ENCODE measurements at places on chromosomes 6 and 20.

DNA sequence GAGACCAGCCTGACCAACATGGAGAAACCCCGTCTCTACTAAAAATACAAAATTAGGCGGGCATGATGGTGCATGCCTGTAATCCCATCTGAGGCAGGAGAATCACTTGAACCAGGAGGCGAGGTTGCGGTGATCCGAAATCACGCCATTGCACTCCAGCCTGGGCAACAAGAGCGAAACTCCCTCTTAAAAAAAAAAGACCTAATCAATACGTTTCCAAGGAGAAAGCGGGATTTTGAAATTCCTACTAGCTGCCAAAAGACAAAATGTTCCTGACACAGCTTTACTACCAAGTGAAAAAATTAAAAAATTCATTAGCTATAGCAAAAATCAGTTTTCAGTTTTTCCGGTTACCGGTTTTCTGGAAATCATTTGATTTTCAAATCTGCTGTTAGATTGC lies 129.3 kb downstream of the SCAF8 start:
- no peak for DNase-seq

- no peak for DNase-seq
Observed at GRCh38 chr20:6178537-6178936, 55.7 kb upstream of the FERMT1 start.

DNA sequence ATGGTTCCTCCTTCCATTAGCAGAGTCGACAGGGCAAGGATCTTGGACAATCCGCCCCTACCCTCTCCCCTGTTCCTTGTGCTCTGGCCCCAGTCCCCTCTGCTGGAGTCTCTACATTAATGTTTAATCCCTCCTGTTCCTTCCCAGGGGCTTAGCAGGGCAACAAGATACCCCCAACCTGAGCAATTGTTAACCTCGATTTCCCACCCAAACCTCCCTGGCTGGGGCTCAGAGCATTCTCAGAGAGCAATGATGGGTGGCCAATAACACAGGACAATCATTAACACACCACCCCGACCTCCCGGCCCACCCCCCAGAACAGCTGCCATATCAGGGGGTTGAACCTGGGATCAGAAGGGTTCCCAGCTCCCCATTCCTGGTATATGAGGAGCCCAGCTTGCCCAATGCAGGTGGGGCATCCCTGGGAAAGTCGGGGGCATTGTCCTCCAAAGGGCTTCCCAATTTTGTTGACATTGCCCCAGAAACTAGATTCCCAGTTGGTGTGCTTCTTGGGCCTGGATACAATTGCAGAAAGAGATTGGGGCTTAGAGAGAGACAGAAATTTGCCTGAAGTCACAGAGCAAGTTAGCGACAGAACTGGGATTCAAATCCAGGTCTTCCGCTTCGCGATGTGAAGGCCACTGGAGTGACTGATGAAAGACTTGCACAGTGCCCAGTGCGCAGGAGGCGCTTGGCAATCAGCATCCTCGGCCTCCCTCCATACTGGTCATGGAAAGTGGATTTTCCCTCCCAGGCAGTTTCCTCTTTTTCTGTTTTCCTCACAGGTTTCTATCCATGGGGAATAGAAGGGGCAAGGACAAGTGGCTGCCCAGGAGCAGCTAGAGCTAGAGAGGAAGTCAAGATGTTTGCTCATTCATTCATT lies 59.6 kb upstream of the TTPAL start:
- DNase-seq: no peak

DNA sequence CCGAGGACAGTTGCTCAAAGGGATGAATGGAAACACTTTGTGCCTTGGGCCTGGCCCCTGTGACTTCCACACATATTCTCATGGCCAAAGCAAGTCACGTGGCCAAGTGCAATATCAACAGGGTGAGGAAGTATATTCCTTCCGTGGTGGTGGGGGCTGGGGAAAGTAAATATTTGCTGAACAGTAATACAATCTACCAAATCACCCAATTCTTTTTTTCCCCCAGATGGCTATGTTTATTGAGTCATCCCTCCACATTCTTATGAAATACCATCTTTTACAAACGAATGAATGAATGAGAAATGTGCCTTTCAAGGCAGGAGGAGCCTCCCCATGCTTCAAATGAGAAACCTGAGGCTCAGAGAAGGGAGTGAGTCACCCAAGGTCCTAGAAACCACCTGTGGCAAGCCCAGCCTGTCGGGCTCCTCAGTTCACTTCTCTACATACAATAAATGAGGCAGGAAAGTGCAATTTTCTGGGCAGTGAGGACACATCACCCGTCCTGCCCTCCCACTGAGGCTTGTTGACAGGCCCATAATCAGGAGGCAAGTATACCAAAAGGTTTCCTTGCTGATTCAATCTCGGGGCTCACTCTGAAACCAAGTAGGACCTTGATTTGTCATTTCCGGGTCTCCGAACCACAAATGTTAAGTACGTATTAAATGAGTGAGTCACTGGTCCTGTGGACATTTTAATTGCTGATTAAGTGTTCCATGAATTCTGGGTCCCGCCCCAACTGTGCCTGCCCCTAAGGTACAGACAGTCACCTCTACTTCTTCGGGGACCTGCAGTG lies 25.3 kb upstream of the TOP1 start:
- peak; percentile 53 for DNase-seq

DNA sequence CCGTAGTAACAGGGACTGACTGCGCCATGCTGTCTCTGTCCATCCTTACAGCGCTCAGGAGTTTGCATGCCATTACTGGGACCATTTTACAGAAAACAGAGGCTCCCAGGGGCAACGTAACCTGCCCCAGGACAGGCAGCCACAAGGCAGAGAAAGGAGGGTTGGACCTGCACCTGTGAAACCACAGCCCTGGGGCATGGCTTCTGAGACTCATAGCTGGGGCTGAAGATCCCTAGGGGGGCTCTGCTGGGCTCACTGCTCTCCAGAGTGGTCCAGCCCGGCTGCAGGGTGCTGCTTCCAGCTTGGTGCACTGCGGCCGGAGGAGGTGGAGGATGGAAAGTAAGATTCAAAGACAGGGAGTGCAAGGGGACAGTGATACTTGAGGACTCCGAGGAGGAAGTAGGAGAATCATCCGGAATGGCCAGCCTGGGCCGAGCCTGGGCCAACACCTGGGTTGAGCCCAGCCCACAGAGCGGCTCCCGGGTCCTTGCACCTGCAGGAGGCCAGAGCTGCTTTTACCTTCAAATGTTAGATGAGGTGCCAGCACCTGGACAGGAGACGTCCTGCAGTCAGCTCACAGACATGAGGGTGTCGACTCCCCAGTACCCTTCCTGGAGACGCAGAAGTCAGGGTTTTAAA lies 183.2 kb downstream of the CDH4 start:
- DNase-seq: no peak

DNA sequence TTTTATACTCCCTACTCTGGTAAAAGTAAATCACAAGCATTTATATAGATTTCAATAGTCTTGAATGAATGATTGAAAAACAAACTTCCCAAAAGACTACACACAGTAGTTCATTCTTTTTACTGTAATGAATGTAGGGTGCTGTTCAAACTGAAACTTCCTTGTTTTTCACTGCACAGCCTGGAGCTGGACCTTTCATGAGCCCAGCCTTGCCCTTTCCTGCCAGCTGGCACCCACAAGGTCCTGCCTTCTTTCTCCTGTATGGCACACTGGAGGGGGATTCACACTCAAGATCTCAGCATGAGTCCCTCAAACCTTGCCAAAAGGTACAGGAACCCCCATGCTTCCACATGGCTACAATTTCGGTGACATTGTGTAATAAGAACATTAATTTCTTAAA lies 50.9 kb downstream of the COL12A1 start:
- DNase-seq: no peak

GRCh38 chr6:170205126-170205525 lies 85.8 kb downstream of the DLL1 start:
- no peak for DNase-seq

DNA sequence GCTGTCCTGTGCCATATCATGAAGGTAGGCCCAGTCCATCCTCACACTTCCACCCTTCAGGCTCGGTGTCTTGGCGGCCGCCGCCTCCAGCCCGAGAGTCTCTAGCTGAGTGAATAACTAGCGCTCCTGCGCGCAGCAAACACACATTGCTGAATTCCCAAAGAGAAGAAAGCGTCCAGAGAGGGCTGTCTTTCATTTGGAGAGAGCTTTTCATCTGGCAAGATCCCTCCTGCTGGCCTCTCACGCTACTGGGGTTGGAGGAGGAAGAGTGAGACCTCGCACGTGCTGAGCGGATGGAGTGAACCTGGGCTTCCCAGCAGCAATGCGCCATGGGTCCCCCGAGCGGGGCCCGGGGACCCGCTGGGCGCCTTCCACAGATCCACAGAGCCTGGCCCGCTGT lies 73.2 kb downstream of the NCR2 start:
- no peak for DNase-seq

DNA sequence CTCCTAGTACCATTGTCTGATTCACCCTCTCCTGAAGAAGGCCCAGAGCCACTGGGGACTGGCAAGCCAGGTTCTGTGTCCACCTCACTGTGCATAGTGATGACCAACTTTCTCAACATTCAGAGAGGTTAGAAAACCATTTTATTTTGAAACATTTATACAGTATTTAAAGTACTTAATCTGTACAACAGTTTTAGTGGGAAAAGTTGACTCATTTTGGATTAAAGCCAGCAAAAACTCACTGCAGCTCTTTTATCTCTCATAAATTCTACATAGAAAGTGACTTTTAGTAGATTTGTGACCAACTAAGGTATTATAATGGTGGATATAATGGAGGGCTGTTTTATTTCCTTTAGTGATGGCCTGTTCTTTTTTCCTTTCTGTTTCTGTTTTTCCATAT lies 9.7 kb downstream of the TULP4 start:
- no peak for DNase-seq

DNA sequence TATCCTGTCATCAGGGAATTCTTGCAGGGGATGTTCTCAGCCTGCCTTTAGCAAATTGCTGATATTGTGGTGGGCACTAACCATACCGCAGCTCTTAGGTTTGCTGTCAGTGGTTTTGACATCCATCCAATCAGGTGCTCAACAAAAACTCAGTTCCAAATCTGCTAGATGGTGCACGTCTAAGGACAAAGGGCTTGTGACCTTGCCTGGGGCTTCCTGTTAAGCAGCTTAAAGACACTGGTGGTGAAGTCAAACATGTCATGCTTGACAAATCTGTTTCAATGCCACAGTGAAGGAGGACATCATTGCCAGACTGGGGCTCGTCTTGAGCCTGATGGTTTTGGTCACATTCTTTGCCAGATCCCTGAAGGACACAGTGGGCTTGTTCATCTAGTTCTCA lies 179.8 kb upstream of the NOX3 start:
- DNase-seq: no peak

DNA sequence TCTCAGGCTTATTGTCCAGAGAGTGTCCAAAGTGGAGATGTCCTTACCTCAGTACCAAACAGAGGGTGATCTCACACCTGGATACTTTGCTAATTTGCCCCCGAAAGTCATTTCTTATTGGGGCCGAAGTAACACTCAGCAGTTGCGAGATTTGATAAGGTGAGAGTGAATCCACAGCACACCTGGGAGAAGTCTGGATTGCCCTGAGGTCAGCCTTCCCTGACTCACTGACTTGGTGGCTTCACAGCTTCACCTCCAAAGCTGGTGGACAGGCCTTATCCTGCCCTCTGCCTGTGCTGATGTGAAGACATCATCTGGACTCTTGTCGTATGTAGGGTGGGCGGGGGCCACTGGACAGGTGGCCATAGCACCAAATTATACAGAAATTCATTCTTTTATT lies 101.9 kb upstream of the ARMC2 start:
- no peak for DNase-seq

DNA sequence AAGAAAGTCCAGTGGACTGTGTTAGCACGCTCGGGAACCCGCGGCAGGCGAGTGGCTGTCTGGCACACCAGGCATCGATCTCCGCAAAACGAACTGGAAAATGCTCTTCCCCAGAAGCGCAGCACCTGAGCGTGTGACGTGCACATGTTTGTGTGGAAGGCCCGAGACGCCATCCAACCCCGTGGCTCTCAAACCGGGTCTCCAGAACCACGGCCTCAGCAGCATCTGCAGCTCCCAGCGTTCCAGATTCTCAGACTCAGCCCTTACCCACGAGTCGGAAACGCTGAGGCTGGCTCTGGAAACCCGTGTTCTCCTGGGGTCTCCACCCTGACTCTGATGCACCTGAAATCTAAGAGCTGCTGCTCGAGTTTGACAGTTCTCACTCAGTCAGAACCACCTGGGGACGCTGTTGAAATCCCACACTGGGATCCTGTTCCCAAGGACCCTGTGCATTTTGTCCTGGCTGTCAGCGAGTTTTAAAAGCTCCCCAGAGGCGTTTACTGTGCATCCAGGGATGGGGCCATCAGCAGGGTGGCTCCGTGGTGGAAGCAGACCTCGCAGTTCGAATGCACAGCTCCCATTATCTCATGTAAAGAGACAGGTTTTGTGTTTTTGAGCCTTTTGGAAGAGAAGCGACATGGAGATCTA lies 69.0 kb downstream of the DLL1 start:
- no peak for DNase-seq

DNA sequence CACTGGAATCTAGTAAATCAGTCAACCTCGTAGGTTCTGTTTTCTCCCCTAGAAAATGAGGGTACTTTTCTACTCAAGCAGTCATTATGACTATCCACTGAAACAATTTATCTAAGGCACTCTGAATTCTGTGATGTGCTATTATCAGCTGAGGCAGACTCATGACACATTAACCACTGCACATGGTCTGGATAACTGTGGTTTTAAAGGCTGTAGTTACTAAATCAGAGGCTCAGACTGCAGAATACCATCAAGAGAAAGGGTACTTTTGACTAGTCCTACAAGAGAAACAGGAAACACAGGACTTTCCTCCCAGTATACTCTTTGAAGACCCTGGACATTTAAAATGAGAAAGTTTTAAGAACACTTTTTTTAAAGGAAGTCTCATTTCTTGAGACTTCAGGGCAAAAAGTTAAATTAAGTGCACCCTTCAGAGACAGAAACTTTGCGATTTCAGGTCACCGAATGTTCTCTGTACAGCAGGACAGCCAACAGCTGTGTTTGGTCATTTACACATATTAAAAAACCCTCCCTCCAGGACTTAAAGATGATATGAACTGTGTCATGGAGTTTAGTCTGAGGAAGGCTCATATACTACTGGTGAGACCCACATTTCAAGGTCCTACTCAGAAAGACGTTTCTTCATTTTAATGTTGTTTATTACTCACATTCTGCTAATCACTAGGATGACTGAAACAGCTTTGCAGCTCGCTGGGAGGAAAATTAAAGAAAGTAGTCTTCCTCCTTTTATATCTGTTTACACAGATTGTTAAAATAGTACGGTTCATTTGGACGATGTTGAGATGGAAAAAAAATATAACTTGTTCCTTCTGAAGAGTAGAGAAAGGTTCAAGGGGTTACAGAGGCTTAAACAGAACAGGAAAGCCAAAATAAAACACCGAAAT lies 19.9 kb downstream of the ATXN1 start:
- DNase-seq: no peak

Data from stimulated activated CD4-positive, alpha-beta T cell treated with anti-CD3 and anti-CD28 coated beads, Interleukin-2, amount 100 ng/mL, for 48 hours (primary cell).